ENCODE measurements at places on chromosomes 2 and 18. TPM values are rescaled to one million over a fixed set of nuclear protein-coding genes. Genes with fewer than 3 reads are reported as not detected.

SLC16A14 gene
- polyA plus RNA-seq: 0.14 TPM

BOLL gene
- not detected for polyA plus RNA-seq

CREG2 gene
- polyA plus RNA-seq: not detected

DNA sequence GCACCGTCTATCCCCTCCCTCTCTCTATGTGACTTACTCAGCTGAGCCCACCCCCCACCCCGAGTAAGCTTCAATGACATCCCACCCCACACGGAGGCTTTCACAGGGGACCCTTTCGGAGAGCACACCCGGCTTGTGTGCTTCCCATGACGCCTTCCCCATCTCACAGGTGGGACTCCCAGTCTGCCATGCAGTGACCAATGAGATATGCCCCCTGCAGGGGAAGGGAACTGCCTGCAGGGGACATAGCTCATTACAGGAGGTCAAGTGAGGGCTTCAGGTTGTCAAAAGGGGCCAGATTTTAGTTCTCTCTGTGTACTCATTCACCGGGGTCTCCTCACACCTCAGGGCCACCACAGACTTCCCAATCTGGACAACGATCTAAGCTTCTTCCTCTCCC, 112.6 kb downstream of the GAREM1 start:
- no peak for DNase-seq

DNA sequence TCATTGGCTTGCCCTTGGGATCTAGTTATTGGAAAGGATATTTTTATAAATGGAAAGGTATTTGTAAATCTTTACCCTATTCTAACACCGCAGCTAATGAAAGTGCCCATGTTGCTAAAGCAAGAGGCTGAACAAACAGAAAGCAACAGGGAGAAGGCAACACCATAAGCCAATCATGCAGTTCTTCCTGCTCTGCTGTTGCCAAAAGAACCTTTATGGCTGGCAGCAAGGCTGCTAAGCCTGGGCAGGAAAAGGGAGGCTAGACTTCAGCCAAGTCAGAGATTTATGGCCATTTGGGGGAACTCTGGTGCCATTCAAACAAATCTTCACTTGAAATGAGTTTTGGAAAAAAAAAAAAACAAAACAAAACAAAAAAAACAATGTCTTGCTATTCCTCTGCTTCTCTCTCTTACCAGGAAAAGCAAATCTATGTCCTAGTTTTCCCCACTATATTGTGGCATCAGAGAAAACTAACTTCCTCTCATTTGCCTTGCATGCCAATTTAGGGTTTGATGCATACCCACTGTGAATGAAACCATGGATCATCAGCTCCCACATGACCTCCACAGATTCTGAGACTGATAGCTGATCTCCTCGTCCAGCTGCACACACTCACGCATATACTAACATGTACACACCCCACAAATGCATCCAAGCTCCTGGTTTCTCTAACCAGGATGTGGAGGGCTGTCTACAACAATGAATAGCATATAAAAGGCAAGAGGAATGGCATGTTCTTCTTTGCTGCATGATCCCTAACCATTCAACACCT, 179.3 kb downstream of the C1D start:
- DNase-seq: no peak

GRCh38 chr2:168114619-168115018, 132.8 kb downstream of the STK39 start:
- no peak for DNase-seq

All from naive thymus-derived CD4-positive, alpha-beta T cell (primary cell).